Anterior cingulate cortex (tissue), 58 donors: ENCODE measurements at places on chromosomes 11 and 22.

- no peak for DNase-seq
Observed at GRCh38 chr11:11532574-11532973, 89.2 kb downstream of the GALNT18 start.

DNA sequence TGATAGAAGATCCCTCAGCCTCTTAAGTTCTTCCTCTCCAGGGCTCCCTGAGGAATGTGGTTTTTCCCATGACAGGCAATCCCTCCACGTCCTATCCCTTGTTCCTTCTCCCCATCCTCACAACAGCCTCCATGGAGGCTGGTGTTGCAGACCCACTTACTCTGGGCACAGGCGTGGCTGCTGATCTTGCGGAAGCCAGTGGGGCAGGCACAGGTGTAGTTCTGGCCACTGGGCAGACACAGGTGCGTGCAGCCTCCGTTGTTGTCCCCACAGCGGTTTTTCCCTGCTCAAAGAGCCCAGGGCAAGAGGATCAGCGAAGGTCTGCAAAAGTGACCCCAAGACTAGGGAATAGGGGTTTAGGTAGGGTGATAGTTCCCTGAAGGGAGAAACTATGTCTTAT is 29.1 kb downstream of the LRP4 start:
- DNase-seq, result no peak

- DNase-seq, result no peak
Observed at GRCh38 chr11:98456308-98456680, 564.5 kb upstream of the CNTN5 start.

DNA sequence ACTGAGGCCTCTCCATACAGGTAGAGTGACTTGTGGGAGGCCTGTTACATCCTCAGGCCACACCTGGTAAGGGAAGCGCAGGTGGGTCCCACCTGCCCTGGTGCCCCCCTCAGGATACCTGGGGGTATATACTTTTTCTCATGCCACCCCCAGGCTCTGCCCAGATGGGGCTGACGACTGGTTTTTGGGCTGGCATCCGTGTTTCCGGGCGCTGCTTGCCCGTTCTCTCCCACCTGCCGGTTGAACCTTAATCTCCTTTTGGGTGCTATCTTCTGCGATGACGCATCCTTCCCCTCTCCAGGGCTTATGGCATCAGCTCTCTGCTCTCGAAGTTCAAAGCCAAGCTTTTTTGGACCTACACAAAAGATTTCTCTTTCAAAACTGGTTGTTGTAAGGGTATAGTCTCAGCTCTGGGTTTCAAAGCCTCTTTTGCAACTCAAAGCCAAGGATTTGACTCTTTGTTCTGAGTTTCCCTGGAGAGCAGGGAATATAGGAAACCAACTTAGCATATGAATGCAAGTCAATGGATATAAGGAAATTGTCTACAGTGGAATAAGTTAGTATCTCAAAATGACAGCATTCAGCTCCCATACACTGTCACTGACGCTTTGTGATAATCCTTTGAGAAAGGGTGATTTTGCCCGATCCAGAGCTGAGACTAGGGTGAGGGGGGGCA is 8.6 kb upstream of the LRRC10B start:
- DNase-seq, result no peak

DNA sequence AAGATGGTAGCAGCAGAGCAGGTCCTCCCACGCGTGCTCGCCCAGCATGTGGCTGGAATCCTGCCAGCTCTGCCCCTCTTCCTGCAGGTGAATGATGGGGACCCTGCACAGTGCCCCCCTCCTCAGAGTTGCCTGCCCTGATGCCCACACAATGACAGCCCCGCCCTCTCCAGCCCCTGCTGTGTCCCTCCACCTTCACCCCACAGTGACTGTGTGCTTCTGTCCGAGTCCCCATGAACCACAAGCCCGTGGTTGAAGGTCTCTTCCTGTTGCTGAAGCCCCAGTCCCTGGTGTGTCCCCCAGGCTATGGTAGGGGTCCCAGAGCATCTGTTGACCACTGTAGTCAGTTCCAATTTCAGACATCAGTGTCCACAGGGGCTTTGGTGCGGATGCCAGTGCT is 71.0 kb downstream of the BRD1 start:
- DNase-seq, result no peak

DNA sequence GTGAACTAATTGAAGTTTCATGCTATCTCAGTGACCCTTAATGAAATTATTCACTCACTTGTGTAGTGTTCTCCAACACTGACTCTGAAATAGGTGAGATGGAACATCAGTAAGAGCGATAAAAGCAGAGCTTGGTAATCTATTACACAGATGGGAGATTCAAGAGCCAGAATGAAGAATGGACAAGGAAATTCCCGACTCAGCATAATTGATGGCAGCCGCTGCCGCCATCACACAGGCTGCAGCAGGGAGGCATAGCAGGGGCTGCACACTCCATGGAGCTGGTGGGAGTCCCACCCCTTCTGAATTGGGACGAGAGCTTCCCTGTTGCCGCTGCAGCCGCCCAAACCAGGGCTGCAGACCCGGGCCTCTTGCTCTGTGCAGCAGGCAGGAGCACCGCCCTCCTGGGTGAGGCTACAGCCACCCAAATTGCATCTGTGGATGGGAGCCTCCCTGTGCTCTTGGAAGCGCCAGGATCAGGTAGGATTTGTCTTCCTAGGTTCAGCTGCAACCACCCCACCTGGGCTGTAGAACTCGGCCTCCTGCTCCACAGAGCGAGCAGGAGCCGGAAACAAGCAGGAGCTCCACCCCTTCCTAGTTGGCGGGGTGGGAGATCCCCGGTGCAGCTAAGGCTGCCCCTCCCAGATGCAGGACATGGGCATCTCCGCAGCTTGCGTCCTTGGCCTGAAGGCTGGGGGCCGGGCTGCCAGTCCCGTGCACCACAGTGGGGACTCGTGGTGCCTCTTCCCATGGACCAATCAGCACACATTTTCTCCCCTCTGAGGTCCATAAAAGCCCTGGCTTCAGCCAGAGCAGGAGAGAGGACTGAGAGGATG is 535.1 kb upstream of the LUZP2 start:
- DNase-seq, result no peak

- DNase-seq, result no peak
Observed at GRCh38 chr22:44968736-44969135, 41.1 kb downstream of the PHF21B start.

DNA sequence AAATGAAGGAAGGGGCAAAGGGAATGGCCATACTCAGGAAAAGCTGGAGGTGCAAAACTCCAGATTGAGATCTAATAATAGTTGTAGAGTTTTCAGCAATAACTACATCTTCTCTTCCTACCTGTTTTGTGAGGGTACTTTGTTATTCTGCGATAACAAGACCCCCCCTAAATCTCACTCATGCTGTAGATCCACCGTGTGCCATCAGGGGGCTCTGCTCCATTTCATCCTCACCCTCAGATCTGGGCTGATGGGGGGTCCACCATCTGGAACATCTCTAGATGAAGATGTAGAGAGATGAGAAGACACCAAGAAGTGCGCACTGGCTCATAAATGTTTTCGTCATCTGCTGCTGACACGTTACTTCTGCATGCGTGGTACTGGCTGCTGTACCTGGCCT is 135.9 kb upstream of the KIRREL3 start:
- DNase-seq, result no peak

DNA sequence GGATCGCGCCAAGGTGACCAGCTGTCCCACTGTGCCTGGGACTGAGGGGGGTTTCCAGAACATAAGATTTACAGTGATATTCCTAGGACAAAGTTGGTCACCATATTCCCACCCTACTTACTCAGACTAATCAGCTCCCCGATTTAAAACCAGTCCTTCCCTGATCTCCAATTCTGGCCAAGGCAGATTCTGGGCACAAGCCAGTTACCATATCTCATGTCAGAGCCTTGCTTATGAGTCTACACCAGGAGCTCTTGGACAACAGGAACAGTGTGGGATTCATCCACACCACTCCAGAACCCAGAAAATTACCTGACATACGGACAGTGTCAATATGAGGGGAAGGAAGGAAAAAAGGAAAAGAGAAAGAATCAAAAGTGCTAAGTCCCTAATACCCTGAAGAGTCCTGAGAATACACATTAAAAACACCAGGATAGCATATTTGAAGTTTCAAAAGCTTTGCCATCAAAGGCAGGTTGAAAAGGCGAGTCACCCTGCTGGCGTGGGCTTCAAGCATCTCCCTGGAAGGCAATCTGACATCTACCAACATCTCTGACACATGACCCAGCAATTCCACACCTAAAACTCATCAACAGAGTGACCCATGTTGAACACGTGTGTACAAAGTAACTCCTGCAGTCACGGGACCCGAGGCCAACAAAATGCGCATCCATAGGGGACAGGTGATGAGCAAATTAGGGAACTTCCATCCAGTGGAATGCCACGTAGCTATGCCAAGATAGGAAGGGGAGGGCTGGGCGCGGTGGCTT is 8.0 kb upstream of the IL2RB start:
- no peak for DNase-seq

DNA sequence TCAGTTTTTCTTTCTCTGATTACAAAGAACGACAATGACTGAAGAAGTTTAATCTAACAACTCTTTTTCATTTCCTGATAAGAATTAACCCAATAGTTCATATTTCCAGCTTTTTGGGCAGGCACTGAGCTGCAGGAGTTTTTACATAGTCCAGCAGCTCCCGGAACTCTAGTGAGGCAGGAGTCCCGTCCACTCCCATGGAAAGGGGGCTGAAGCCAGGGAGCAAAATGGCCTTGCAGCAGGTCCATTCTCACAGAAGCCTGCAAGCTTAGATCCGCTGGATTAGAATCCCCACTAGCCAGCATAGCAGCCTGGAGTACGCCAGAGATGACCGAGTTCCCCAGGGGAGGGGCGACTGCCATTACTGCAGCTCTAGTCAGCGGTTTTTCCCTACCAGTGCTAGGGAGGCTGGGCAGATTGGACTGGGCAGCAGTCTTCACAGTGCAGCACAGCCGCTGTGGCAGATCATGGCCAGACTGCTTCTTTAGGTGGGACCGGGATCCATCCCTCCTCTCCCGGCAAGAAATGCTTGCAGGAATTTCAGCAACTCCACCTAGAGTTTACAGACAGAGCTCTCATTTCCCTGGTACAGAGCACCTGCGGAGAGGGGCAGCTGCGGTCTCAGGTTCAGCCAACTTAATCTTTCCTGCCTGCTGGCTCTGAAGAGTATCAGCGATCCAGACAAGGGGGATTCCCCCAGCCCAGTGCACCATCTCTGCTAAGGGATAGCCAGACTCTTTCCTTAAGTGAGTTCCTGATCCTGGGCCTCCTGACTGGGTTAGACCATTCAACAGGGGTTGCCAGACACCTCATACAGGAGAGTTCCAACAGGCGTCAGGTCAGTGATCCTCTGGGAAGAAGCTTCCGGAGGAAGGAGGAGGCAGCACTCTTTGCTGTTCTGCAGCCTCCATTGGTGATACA is 742 bp upstream of the CASP4 start:
- no peak for DNase-seq
